Activated gamma-delta T cell treated with anti-CD3 and anti-CD28 coated beads, Interleukin-2, amount 50 U/mL, for 16 hours (primary cell): ENCODE measurements at places on chromosomes 6 and 20.

DNA sequence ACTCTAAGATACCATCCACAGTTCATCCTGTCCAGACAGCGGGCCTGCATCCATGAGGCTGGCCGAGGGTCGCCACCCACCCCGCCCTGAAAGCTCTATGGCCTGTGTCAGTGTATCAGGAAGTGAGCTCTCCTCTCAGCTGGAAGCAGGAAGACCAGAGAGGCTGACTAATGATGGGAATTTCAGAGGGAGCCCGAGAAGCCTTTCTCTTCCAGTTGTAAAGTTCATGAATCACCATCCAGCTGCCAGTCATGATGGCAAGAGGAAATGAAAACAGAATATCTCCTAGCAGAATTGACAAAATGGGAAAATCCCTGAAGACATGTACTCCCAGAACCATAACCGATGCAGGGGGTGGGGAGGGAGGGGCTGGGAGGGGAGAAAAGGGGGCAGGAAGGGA lies 109.6 kb upstream of the RPS6KA2 start:
- no peak for DNase-seq

DNA sequence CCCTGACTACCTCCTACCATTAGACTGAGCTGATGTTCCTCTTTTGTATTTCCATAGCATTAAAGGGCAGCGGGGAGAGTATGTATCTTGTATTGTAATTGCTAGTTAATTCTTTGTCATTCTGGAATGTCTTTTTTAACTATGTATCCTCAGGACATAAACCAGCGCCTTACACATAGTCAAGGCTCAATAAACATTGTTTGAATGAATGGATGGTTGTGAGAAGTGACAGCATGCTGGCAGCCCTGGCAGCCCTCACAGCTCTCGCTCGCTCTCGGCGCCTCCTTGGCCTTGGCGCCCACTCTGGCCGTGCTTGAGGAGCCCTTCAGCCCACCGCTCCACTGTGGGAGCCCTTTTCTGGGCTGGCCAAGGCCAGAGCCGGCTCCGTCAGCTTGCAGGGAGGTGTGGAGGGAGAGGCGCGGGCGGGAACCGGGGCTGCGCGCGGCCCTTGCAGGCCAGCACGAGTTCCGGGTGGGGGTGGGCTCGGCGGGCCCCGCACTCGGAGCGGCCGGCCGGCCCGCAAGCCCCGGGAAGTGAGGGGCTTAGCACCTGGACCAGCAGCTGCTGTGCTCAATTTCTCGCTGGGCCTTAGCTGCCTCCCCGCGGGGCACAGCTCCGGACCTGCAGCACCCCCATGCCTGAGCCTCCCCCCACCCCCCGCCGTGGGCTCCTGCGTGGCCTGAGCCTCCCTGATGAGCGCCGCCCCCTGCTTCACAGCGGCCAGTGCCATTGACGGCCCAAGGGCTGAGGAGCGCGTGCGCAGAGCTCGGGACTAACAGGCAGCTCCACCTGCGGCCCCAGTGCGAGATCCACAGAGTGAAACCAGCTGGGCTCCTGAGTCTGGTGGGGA lies 93.1 kb downstream of the RNF182 start:
- no peak for DNase-seq

DNA sequence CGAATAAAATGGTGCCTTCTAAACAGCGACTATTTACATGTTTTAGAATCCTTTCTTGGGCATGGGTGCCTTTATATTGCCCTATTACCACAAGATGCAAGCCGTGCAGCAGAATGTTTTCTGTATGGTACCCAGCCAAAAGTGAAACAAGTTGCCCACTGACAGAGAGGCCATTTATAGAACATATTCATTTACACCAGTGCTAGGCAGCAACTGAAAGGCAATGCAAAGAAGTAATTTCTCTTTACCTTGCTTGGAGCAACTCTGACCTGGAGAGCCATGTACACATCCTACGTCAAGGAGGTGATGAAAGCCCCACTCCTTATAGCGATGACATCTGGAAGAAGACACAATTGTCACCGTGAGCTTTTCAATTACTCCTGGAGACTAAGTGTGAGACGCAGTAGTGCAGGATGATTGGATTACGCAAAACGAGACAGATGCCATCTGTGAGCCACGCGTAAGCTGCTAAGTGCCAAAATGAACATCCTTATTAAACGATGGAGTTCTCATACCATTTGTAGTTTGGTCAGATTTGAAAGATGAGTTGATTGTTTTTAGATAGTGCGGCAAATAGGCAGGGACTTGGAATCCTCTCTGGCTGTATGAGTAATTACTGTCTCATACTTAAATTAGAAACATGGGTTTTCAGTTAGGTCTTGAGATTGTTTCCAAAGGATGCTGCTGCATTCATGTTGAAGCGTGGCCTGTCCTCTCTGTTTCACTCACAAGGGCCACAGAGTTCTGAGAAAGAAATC lies at the start of gene TMEM244:
Gene TMEM244, minus strand, starts transcription at position 408 of the 758 bp plus-strand sequence. Its CDS starts 127 bp downstream, at position 281.
- no peak for DNase-seq

GRCh38 chr6:16405375-16405774 lies 167.0 kb downstream of the GMPR start:
- DNase-seq, result no peak

GRCh38 chr20:22949331-22950109 lies 85.6 kb upstream of the SSTR4 start:
- no peak for DNase-seq

DNA sequence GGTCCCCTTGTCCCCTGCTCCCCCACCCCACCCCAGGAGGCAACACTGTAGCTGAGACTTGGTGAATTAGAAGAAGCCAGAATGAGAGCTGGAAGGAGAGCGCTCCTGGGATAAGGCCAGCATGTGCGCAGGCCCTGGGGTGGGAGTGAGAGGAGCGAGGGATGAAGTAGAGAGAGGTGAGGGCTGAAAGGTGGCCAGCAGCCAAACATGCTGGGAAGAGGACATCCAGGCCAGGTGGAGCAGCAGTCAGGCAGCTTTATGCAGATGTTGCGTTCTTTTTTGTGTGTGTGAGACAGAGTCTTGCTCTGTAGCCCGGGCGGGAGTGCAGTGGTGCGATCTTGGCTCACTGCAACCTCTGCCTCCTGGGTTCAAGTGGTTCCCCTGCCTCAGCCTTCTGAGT lies 2.2 kb upstream of the BPIFB1 start:
- no peak for DNase-seq

GRCh38 chr20:62671765-62672164 lies 29.5 kb downstream of the SLCO4A1 start:
- DNase-seq, result no peak

DNA sequence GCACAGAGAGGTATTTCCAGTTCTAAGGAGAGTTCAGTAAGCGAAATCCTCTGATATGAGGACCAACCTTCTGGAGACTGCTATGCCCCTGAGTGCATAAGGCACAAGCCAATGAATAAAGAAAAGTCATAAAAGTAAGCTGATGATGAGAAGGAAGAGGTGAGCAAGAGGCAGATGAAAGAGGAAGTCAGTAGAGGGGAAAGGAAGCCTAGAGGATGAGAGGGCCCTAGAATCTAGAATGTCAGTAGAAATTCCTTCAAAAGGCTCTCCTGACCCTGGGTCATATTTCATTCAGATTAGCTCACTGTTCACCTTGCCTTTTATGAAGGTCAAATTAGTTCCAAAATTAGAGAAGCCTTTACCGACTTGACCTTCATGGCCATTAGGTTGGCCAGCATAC lies 209.2 kb downstream of the CD83 start:
- DNase-seq, result no peak

DNA sequence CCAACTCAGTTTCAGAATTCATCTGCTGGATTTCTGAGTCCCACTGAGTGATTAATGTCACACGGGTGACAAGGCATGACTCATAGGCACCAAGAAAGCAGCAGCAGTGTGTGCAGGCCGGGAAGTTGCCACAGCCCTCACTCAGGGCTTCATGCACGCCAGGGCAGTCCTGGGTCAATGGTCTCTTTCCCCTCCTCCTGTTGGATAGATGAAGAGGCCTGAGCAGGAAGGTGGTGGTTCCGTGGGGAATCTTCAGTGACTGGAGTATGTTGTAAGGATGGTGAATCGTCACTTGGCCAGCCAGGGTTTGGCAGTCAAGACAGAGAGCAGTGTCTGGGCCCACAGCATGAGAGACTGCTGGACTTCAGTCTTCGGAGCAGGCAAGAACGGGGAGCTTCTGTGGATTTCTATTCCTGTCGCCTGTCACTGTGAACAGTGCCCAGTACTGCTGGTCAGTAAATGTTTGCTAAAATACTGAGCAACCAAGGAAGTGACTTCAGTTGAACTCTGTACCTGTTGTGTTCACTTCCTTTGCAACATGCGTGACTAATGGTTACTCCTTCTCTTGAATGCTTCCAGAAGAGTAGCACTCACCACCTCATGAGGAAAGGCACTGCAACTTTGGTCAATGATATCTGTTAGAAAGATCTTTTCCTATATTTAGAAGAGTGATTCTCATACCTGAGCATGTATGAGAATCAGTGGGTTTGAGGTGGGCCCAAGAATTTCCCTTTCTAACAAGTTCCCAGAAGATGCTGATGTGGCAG lies 62.0 kb upstream of the CD93 start:
- no peak for DNase-seq

GRCh38 chr6:41457303-41457670 lies 88.9 kb upstream of the FOXP4 start:
- DNase-seq, result no peak

DNA sequence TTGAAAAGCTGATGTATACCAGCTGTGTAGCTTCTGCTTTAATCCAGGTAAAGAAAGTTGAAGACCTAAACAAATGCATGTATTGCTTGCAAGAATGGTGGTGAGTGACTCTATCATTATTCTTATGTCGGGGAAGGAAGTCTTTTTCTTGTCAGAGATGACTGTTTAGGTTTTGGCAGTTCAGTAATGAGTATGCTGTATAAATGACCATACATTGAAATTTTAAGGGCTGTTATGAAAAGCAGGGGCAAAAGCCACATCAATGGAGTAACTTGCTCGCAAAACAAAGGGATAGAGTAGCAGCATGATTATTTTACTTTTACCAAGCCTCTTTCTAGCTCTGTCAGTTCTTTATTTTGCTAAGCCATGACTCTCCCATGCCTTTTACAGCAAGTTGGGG lies 55.9 kb upstream of the NUP153 start:
- DNase-seq, result no peak

DNA sequence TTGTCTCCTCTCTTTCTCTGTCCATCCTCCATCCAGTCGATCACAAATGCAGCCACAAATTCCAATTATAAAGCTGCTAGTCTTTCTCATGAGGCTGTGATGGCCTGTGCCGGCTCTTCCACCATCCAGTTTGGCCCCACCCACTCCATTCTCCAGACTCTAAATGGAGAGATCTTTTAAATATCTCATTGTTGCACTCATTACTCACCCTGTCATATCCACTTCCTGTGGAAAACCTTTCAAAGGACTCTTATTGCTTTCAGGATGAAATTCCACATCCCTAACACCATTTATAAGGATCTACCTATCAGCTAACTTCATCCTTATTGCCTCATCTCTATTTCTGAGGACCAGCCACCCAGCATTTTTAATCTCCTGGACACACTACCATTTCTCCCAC lies 70.6 kb downstream of the NRN1 start:
- no peak for DNase-seq

- DNase-seq, result no peak
Observed at GRCh38 chr6:113994934-113995342, 24.0 kb upstream of the HDAC2 start.

DNA sequence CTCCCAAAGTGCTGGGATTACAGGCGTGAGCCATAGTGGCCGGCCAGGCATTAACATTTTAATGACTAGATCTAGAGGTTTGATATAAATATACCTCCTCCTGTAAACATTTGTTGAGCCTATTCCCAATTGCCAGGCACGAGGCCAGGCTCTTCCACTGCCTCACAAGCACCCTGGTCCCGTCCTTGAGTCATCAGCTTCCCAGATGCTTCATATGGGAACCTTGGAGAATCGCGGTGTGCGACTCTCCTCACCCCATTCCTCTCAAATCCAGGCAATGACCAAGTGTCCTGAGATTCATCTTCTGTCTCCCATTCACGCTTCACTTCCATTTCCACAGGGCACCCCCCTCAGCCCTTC lies 35.9 kb upstream of the PIM1 start:
- no peak for DNase-seq

- DNase-seq, result no peak
Observed at GRCh38 chr20:8870652-8871051, 198.2 kb upstream of the PLCB4 start.

- DNase-seq, result no peak
Observed at GRCh38 chr6:100440935-100441334, 23.8 kb downstream of the SIM1 start.

GRCh38 chr6:122429323-122429722 lies 29.9 kb downstream of the HSF2 start:
- no peak for DNase-seq

DNA sequence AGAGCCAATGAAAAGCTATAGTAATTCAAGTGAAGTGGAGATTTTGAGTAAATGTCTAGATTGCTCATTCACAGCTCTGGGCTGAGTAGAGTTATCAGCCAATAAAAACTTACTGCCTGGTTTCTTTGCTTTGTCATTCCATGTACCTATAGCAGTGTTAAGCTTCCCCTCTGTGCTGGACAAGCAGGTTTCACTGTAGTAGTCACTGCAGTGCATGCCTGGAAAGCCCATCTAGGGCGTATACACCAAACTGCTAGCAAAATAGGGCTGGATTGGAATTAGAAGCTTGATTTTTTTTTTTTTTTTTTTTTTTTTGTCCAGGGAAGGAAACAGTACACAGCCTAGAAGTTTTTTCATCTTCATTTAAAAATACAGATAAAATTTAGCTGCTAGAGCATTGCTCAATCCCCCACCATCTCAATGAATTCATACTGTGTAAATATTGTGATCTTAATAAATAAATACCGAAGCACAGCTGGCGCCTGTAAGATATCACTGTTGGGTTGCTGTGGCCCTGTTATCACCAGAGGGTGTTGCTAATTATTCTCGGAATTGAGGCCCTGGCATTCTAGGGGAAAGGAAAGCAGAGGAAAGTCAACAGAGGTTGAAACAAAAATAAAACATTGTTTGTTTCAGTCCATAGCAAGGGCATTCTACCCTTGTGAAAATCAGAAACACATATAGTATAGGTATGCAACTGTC lies 968.5 kb upstream of the GJE1 start:
- no peak for DNase-seq

GRCh38 chr6:19299129-19299528 lies 538.0 kb upstream of the ID4 start:
- DNase-seq, result no peak

DNA sequence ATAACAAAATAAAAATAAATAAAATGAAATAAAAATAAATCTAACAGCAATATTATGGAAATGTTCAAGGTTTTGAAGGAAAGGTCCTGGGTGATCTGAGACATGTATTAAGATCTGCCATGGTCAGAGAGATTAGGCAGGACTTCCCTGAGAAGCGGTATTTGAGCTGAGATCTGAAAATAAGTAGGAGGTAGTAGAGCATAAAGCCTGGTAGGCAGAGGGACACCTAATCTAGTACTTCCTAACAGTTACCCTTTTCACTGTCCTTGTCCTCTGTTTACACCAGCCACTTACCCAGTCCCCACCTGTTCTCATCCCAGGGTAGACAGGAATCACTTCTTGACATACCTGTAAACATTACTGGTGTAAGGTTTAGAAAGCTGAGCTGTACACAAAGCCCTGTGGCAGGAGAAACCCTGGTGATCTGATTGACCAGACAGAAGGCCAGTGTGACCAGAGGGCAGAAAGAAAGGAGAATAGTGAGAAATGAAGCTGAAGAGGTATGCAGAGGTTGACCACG lies 8.3 kb upstream of the ZNF318 start:
- no peak for DNase-seq
